ENCODE measurements at places on chromosomes 3 and 15.

DNA sequence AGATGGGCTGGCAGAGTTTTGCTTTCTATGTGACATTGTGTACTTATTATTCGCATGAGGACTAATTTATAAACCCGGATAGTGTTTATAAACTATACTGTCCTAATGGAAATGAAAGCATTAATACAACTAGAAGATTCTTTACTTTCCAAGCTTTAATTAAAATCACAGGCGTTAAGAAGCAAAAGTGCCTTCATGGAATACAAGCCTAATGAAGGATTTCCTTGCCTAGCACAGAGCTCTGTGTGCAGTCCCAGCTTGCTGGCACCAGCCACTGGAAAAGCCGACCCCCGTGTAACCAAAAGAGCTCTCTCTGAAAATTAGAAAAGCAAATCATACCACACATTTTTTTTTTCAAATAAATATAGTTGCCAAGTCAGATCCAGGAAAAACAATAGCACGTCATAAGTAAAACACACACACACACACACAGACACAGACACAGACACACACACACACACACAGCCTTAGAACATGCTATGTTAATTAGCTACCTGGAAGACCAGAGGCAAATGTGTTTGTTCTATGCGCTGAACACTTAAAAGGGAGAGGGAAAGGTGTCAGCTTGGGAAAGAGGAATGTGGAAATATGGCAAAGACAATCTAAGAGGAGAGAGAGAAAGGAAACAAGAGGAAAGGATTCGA, 1084.2 kb downstream of the TUSC7 start:
- no peak for DNase-seq

GRCh38 chr3:146359841-146360240, 108.9 kb upstream of the PLSCR4 start:
- no peak for DNase-seq

- peak; percentile 24 for DNase-seq
Measured at GRCh38 chr3:45870099-45870498, 16.2 kb upstream of the CCR9 start.

DNA sequence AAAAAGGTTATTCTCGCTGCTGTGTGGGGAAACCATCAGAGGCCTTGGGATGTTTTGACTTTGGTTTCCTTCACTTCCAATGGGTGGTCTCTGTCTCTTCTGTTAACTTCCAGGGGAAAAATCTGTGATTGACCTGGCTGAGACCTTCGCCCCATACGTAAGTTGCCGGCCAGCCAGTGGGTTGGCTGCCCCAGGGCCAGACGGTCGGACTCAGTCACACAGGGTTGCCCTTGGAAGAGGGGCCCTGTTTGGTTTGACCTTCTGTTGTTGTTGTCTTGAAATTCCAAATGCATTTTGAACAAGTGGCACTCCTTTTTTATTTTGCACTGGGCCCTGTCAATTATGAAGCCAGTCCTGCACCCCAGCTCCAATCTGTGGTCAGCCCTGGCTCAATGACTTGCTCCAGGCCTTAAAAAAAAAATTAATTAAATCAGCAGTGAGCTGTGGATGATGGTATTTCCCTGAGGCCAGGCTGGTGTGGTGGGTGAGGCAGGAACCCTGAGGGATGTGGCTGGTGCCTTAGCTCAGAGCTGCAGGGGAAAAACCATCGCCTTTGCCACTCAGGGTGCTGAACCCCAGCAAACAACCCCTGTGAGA, 4.5 kb downstream of the FAM107A start:
- DNase-seq: no peak

GRCh38 chr15:26378304-26378703, 394.6 kb downstream of the GABRB3 start:
- DNase-seq: no peak

- no peak for DNase-seq
Measured at GRCh38 chr3:33664195-33664594, 53.9 kb downstream of the CLASP2 start.

DNA sequence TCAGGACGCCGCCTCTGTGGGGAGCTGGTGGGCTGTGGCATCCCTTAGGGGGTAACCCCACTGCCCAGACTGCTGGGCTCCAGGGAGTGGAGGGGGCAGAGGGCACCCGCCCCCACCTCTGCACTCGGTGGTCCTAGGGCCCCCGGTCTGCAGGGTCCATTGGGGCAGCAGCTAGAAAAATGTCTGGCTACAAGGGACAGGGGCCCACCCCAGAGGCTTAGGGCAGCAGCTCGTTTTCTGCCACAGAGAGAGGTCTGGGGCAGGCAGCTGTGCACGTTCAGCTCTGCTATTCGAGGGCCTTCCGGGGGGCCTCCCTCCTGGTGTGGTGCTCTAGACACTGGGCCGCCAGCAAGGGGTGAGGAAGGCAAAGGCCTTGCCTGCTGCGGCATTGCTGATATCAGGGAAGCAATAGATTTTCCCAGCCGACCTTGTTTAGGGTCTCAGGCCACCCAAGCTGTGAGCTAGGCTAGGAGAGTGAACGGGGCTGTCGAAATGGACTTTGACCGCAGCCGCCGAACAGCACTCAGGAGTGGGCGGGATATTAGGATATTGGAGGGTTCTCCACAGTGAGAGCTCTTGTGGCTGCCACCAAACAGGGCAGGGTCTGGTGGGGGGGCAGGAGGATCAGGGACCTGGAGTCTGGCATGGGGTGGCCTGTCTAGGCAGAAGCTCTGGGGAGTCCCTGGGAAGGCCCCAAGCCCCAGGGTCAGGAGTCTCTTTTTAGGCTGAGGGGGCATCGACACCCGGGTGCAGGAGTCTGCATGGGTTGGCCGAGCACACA, 61.4 kb upstream of the KLF13 start:
- DNase-seq: no peak

DNA sequence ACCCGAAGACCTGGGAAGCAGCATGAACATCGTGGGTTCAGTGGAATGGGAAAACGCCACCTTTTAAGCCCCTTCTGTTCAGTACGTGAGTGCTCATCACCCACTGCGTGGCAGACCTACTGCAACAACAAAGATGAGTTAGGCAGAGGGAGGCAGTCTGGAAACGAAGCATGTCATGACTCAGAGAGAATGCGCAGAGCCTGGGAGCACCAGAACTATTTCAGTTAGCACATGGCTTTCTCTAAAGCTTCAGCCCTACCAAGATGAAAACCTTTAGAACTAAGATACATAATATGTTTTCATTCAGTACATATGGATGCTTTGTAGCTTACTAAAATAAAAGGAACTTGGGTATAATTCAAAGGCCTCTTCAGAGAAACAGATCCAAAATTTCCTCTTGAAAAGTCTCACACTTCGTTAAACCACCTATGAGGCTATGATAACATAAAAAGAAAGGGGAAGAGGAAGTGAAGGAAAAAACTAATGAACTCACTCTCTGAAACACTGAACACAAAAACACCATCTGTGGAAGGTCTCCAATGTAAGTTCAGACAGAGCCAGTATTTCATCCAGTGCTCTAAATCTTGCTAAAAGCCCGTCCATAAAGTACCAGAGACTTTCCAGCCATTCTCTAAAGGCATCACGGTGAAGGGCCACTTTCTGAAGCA, 140.1 kb downstream of the OCA2 start:
- no peak for DNase-seq

- DNase-seq: no peak
Measured at GRCh38 chr3:25916321-25916720, 126.4 kb downstream of the OXSM start.

DNA sequence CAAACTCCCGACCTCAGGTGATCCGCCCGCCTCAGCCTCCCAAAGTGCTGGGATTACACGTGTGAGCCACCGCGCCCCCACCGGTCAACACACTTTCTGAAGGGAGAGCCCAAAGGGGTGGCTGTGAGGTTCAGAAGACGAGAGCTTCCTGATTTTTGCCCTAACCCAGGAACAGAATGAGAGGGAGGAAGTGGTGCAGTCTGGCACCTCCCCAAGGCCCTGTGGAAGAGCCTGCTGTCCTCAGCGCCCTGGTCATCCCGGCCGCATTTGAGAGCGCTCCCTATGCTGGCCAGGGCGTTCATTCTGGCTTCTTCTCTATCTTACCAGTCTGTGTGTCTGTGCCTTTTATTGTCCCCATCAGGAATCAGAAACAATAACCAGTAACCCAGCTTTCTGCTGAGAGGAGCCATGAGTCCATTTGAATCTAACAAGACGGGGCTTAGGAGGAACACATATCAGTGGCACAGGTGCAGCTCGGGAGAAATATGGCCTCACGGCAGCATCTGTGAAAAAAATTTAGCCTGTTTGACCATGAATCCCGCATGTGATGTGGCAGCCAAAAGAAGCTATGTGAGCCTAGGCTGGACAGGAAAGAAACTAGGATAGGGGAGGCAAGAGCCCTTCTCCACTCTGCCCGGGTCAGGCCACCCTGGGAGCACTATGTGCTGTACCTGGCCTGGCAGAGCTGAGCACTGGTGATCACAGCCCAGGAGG, 12.9 kb downstream of the BDH1 start:
- DNase-seq: no peak

GRCh38 chr3:50336452-50337174, 4.0 kb downstream of the RASSF1 start:
- DNase-seq: no peak

GRCh38 chr3:134231131-134231530, 19.5 kb downstream of the RYK start:
- no peak for DNase-seq

DNA sequence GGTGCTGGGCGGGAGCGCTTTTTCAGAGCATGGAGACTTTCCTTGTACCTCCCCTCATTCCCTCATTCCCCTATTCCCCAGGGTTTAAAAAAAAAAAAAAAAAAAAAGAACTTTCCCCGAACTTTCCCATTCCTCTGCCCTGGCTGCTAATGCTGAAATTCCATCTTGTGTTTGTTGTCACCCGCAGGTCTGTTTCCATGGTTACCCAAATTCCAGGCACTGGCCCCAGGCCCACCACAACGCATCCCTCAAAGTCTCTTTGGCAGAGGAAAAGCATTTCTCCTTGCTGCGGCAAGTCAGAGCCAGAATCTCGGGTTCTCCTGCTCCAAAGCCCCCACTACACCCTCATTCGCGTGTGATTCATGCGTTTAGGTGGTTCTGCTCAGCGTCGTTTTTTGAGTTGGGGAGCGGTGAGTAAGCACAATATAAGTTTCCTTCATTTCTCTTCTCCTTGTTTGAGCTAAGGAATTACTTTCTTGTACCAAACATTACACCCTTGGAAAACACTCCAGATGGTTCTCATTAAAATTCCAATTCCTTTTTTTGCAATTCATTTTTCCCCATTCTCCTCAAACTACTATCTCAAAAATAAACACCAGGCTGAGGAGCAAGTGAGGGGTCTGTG, 21.6 kb downstream of the ANAPC13 start:
- DNase-seq: no peak

GRCh38 chr15:30043211-30043655, 39.5 kb upstream of the GOLGA8J start:
- no peak for DNase-seq

- DNase-seq: no peak
Measured at GRCh38 chr3:14857506-14857905, 38.7 kb downstream of the FGD5 start.

DNA sequence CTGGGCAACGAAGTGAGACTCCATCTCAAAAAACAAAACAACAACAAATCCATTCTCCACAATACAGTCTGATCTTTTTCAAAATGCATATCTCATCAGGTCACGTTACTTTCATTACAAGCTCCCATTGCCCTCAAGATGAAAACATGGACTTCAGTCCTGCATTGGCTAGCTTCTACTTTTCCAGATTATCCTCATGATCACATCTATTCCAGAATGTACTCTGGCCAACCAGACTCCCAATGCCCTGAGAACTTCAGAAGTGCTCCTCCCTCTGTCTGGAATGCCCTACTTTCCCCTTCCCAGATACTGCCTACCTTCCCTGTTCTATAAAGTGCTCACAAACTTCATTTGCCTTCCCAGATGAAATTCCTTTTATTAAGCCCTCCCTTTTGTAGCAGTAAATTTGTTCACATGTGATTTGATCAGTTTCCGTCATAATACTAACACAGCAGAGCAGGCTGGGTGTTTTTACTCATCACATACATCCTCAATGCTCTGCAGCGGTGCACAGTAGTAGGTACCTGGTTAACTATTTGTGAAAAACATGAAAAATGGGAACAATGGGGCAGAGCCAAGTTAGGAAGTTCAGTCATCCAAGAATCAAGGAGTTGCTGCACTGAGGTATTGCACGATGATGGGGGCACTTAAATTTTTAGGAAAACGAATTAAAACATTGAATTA, 5.3 kb downstream of the RPL22L1 start:
- no peak for DNase-seq

DNA sequence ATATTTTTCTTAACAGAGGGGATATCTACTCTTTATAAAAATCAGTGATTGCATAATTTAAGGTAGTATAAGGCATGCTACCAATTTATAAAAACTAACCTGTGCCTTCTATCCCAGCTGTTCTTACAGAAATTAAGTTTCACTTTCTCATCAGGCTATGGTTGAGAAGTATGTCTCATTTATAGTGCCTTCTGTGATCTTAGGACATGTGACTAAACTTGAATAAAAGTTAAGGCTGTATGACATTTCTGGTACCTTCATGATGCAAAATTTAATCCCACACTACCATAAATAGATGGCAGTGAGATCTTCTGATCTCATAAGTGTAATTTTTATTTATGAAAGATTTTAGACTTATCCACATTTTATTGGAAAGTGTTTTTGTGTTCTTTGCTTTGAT, 12.6 kb downstream of the TIPARP start:
- no peak for DNase-seq

- DNase-seq: no peak
Measured at GRCh38 chr3:7684182-7684715, 817.4 kb upstream of the LMCD1 start.

DNA sequence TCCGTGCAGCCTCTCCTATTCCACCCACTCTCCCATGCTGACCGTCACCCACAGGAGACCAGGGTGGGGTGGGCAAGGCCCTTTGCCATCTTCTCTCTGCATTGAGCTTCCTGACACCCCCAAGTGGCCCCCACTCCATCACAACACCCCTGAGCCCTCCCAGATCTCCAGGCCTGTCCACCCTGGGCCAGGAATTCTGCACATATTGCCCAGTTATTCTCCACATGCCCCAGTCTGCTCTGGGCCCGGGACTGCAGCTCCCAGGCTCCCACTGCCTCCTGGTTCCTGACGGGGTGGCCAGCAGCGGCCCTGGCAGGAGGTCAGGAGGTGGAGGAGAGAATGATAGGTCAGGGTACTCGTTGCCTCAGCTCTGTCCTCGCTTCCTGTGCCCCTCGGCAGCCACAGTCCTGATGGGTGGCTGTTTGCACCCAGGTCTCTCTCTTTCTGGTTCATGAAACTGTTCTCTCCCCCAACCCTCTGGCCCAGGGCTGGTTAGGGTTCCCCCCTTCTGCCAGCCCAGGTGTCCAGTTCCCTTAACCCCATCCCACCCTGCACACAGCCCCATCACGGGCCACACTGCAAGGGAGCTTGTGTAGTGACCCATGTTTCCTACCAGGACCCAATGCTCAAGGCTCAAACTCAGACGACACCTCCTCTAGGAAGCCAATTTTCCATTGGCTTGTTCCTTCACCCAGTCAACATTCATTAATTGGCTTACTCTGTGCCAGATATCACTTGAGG, 47.3 kb downstream of the IQSEC1 start:
- DNase-seq: no peak

Measured in stimulated activated CD4-positive, alpha-beta T cell treated with anti-CD3 and anti-CD28 coated beads, Interleukin-15, amount 100 ng/mL, for 48 hours (primary cell).